ENCODE measurements at places on chromosomes 2 and 18.
A peak's percentile ranks its signal among the peaks of the same experiment; 100 is the strongest.

DNA sequence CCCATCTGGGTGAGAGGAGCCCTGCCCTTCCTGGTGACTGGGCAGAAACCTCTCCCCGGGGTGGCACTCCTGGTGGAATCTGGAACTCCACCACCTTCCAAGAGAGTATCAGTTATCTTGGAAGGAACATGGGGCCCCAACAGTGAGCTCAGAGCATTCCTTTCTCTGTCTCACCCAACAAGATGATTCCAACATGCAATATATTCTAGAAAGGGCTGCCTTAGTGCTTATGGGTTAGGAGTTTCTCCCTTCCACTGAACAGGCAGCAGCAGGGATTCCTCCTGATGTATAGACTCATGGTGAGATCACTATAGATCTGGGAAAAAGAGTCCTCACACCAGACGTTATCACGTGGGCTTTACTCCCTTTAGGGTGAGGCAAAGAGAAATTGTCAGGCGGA is 147.1 kb downstream of the COL4A4 start:
- DNase-seq, result no peak

DNA sequence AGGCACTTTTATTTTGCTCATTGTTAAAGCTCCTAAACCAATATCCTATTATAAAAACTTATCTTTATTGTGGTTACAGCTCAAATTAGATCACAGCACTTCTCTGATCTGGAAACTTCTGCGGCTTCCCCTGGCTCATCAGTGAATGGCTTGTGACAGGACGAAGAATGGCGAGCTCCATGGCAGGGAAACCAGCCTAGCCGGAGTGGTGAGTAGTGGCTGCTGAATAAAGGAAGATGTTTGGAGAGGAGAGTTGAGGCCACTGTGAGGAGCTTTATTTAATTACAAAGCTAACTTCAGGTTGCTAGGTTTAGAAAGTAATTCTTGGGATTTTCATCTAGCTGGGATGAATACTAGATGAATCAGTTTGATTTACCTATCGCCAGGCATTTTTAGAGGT is 213.5 kb downstream of the CYRIA start:
- no peak for DNase-seq

DNA sequence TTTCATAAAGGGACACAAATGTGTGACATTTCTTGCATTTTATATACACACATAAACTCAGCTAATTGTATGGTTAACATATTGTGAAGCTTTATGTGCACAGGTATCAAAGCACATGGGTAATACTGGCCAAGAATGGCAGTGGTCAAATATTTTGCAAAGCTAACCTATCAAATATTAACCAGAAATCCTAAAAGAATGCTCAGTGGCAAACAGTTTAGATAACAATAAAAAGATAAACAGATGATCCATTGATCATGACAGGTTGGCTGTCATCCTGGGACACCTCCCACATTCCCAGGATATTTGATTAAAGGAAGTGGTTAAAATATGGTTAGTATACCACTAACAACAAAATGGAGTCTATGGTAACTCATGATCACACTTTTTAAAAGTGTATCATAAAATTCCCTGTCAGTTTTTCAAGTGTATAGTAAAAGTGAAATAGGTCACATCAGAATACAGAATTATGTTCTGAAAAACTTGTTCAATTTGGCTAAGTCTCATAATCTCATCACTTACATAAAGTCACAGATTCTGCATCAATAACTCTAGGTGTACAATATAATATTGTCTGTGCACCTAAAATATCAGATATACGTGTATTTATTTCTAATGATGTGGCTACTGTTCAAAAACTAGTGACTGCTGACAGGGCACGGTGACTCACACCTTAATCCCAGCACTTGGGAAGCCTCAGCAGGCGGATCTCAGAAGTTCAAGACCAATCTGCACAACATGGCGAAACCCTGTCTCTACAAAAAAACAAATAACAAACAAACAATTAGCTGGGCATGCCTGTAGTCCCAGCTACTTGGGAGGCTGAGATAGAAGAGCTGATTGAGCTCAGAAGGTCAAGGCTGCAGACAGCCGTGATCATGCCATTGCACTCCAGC is 48.9 kb downstream of the CDH2 start:
- DNase-seq, result no peak

DNA sequence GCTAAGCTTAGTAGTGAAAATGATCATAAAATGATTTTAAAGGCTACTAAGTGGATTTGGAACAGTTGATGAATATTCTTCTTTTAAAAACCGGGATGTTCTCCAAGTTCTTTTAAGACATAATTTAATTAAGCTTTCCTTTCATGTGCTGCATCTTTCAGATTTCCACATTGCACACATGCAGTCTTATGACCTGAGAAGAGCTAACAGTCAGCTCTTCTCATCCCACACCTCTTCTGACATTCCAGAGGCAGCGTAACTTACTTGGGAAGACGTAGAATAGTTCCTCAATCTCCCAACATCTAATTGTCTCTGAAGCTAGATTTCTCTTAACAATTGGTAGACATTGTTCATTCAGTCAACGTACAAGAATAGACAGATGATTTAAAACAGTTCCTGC is 181.8 kb downstream of the SP3 start:
- DNase-seq, result no peak

GRCh38 chr2:126449677-126450076 is 206.3 kb upstream of the GYPC start:
- DNase-seq, result no peak

DNA sequence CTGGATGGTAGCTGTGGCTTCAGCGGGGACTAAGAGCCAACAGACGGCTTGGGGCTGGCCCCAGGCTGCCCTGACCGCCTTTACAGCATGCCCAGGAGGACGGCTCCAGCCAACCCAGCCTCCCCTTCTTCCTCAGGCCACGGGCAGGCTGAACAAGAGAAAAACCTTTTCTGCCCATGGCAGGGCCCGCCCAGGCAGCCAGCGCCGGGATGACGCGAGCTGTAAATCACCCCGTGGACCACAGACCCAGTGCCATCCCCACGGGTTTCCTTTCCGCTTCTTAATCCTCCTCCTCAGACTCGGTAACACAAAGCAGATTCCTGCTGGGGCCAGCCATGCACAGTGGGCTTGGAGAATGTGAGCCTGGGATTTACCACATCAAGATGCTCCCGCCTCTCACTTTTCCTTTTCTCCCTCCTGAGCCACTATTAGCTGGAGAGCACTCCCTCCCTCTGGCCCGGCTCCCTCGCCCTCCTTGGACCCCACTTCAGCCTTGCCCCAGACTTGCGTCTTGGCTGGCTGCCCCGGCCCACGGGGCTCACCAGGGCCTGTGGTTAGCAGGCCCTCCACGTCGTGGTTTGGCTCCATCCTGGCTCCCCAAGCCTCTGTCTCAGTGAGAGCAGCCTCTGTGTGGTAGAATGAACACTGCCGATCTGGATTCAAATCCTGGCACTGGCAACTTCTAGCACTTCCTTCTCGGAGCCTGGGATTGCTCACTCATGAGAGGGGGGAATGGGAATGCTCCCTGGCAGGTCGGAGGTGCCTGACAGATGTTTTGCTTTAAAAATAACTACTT is 31.4 kb downstream of the ATOH8 start:
- DNase-seq, result no peak

- DNase-seq, result no peak
Observed at GRCh38 chr2:120331903-120332302, 14.0 kb upstream of the INHBB start.

GRCh38 chr18:25470062-25470461 is 118.1 kb upstream of the ZNF521 start:
- DNase-seq, result no peak

- no peak for DNase-seq
Observed at GRCh38 chr2:1944986-1945385, 200.7 kb upstream of the PXDN start.

GRCh38 chr18:8562070-8562469 is 47.2 kb upstream of the RAB12 start:
- no peak for DNase-seq

- no peak for DNase-seq
Observed at GRCh38 chr2:233418761-233419546, 64.7 kb downstream of the DGKD start.

DNA sequence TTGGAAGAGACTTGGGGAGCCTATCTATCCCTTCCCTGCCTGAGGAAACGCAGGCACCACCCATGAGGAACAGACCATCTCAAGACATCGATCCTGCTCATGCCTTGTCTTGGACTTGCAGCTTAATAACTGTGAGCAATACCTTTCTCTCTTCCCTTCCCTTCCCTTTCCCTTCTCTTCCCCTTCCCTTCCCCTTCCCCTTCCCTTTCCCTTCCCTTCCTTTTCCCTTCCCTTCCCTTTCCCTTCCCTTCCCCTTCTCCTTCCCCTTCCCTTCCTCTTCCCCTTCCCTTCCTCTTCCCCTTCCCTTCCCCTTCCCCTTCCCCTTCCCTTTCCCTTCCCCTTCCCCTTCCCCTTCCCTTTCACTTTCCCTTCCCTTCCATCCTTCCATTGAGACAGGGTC is 650.7 kb upstream of the SOX11 start:
- no peak for DNase-seq

DNA sequence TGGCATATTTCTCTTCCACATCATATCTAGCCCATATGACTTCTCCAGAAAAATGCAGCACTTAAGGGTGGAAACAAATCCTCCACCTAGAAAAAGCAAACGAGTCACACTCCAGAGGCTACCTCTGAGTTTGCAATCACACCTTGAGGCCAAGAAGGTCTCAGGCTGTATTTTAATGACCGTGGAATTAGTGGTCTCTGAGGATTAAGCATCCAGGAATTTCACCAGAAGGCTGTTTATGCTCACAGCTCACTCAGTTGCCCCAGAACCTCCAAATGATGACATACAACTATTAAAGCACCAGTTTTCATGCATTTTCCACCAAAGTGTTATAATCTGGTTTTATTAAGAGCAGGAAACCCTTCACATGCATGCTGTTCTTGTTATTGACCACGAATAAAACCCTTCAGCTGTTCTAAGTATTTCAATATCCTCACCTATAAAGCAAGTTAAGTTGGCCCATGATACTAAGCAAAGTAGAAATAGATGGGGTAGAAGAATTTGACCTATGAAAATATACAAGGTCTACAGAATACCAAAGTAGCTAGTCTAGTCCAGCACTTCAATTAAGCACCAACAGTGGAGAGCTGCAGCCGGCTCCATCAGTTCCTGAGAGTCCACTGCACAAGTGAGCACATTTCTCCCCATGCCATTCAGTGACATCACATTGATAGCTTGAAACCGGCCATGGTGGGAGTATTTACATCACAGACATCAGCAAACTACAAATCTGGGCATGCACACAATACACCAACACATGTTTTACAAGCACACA is 39.5 kb upstream of the SLC14A1 start:
- no peak for DNase-seq

DNA sequence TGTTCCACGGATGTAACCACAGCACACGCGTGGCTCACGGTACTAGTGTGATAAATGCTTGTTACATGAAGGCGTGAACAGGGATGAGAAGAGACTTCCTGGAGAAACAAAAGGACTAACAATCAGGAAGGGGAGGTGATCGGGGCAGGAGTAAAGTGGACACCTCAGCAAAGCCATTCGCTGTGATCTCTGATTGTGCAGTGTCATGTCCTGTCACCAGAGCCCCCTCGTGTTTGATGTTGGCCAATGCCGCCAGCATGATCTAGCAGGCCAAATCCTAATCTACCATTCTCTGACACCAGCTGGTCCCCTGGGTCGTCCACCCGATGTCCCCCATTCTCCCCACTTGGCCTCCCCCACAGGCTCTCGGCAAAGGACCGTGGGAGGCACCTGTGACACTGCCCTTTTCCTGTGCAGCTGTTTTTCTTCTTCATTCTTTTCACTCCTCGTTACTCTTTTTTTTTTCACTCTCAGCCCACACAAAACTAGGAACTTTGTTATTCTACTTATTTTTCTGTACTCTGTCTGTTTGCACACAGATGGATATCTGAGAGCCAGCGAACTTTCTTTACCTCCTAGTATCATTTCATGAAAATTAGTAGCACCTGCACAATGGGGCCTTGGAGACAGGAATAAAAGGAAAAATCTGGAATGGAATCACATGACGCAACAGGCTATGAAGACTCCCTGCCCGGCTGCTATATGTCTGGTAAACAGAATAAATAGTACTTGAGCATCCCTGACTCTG is 146.8 kb downstream of the TGIF1 start:
- DNase-seq, result peak; percentile 87

- DNase-seq, result no peak
Observed at GRCh38 chr2:3823748-3824147, 120.4 kb downstream of the DCDC2C start.

DNA sequence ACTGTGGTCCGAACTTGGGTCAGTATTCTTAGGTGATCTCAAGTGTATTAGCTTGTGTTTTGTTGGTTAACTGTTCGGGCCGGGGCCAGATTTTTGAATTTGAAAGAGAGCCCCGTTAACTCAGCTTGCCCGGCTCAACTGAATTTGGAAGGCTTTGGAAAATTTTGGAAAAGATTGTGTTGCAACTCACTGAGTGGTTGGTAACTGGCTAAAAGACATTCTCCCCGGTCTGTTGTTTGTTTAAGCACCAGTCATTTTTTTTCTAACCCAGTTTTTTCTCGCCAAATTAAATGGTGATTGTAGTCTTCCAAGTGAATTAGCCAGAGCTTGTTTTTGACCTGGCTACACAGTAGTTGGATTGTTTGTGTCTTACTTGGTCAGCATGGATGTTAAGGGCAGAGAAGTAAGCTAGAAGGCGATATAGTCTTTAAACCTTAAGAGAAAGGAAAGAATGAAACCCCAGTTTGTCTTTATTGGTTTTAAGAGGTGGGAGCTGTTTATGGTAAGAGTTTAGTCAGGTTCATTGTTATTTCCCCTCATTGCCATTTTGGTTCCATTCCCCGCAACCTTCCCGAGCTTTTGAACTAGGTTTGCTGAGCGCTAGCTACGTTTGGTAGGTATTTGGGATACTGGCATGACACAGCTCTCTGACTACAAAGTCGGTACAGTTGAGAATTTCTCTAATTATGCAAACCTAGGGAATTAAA is 2.4 kb downstream of the MAP4K4 start:
- no peak for DNase-seq

DNA sequence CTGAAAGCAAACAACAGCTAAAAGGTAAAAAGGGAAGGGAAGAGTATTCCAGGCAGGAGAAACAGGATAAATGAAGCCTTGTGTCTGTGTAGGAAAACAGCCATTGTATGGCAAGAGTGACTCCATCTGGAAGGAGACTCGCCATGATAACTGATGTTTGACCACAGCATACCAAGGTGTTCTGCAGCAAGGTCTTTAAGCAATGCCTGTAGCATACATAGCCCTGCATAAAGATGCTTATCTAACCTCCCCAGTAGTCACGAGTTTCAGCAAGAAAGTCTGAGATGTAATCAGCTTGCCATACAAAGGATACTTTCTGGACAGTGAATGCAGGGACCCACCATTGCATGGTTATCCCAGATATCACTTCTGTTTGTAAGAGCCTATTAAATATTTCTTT is 11.9 kb upstream of the CCNT2 start:
- no peak for DNase-seq

- no peak for DNase-seq
Observed at GRCh38 chr2:206832873-206833272, 67.5 kb downstream of the FASTKD2 start.
